Thyroid gland (tissue), 4 donors: ENCODE measurements at places on chromosomes 3 and 15. TPM values are rescaled to one million over a fixed set of nuclear protein-coding genes. Genes with fewer than 3 reads are reported as not detected.

GRCh38 chr15:33048255-33048654 is 146.3 kb downstream of the FMN1 start:
- no peak overlapping the region for H3K27ac ChIP-seq
- no peaks in the 10 kb centered on the region for H3K27me3 ChIP-seq
- no peaks in the 10 kb centered on the region for H3K36me3 ChIP-seq

DNA sequence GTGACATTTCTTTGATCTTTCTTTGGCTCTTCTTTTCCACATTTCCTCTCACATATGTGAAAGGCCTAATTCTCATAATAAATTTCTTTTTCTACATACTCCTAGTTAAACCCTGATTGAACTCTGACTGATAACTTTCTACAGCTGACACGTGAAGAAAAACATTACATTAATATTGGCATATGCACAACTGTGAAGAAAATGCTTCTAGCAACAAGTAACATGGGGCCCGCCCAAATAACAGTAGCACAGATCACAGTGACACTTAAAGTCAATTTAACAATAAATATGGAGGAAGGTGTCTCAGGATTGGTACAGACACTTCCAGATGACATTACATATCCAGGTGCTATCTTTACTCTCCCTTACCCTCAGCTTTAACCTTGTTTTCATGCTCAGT is 317.6 kb upstream of the ZNF385D start:
- no peaks in the 10 kb centered on the region for H3K27me3 ChIP-seq
- no peaks in the 10 kb centered on the region for H3K4me1 ChIP-seq
- H3K36me3 ChIP-seq, result no peaks in the 10 kb centered on the region

DNA sequence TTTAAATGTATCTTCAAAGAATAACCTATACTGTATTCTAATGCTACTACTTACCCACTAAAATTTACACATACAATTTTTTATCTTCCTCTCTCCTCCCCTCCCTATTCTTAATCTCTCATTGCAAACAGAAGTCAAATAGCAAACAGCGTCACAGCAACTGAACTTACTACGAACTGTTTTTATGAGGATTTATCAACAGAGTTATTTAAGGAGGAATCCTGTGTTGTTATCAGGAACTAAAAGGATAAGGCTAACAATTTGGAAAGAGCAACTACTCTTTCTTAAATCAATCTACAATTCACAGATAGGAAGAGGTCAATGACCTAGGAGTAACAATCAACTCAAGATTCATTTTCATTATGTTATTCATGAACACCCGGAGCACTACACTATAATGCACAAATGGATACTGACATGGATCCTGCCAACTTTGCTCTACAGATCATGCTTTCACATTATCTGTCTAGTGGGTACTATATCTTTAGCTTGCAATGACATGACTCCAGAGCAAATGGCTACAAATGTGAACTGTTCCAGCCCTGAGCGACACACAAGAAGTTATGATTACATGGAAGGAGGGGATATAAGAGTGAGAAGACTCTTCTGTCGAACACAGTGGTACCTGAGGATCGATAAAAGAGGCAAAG is 984 bp downstream of the FGF7 start:
- peak overlapping the region; percentile 59 for H3K27ac ChIP-seq
- H3K4me1 ChIP-seq, result peaks cover 12% of the 10 kb centered on the region
- peak overlapping the region; percentile 8 for H3K4me3 ChIP-seq
- no peaks in the 10 kb centered on the region for H3K27me3 ChIP-seq
- no peak for DNase-seq

The CGNL1 gene
- total RNA-seq, result 56.8 TPM

DNA sequence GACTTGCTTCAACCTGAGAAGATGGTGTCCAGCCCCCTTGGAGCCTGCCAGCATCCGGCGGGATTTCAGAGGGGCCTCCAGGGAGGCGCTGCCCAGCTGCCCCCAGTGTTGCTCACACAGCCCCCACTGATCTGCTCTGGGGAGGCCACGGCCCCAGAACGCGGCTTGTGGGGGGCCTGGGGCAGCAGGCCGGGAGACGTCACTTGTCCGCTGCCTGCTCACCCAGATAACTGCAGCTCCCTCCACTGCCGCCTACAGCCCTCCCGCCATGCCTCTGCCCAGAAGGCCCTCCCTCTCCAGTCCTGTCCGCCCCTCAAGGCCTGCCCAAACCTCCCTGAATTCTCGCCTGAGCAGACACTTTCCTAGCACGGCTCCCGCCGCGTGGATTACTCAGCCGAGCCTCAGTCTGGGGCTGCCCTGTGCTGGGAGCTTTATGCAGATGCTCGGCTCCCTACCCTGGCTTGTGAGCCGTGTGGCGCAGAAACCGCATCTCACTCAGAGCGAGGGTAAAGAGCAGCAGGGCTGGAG is 17.2 kb upstream of the ADIPOQ start:
- no peaks in the 10 kb centered on the region for H3K36me3 ChIP-seq
- H3K27me3 ChIP-seq, result peaks cover 27% of the 10 kb centered on the region
- no peak overlapping the region for H3K4me3 ChIP-seq
- no peak overlapping the region for H3K27ac ChIP-seq
- H3K4me1 ChIP-seq, result no peaks in the 10 kb centered on the region

DNA sequence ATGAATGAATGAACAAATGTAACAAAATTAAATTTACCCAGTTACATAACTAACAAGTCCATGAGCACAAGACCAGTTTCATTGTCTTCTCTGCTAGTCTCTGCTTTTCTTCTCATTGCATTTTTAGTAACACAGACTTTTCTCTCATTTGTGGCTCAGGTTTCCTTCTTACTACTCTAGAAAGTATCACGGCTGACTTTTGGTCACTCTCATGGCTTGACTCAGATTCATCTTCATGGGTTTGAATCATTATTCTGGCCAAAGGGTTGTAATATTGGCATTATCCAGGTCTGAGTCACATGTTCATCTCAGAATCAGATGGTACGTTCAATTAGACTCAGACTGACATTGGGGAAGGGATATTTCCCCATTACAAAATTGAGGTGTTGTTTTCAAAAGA is 121.5 kb upstream of the SATB1 start:
- H3K4me1 ChIP-seq, result no peaks in the 10 kb centered on the region
- H3K4me3 ChIP-seq, result no peak overlapping the region
- H3K27me3 ChIP-seq, result no peaks in the 10 kb centered on the region
- no peak overlapping the region for H3K27ac ChIP-seq

The PDZRN3 gene
- total RNA-seq, result 6.6 TPM

- no peaks in the 10 kb centered on the region for H3K36me3 ChIP-seq
- H3K4me3 ChIP-seq, result no peak overlapping the region
- no peak for DNase-seq
- H3K27ac ChIP-seq, result no peak overlapping the region
These were observed 14.7 kb downstream of the FHIT start for GRCh38 chr3:61236556-61236955.

DNA sequence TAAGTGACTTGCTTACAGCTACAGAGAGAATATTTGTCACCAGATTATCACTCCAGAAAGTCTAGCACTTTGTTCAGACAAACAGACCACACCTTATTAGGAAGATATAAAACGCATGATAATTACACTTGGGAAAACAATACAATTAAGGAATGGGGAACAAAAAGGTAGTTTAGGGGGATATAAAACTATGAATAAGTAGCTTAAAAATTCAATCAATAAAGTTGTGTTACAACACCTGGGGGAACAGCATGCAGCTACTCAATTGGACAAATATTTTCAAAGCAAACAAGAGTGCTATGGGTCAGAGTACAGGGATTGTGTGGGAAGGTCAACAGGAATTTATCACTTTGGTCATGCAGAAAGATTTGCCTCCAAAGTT is 15.1 kb downstream of the CLDN1 start:
- H3K36me3 ChIP-seq, result no peaks in the 10 kb centered on the region
- no peaks in the 10 kb centered on the region for H3K27me3 ChIP-seq
- H3K27ac ChIP-seq, result no peak overlapping the region

- no peaks in the 10 kb centered on the region for H3K36me3 ChIP-seq
- no peaks in the 10 kb centered on the region for H3K27me3 ChIP-seq
- H3K4me3 ChIP-seq, result no peak overlapping the region
- H3K4me1 ChIP-seq, result peaks cover 15% of the 10 kb centered on the region
- DNase-seq, result no peak
These were observed 86.6 kb upstream of the HES1 start for GRCh38 chr3:194049394-194049793.

The VPS39 gene
- total RNA-seq, result 82.1 TPM

The SEMA3G gene
- total RNA-seq, result 3.7 TPM

GRCh38 chr3:119969759-119970158 is 124.5 kb downstream of the GSK3B start:
- no peak overlapping the region for H3K27ac ChIP-seq
- no peak for DNase-seq
- H3K4me1 ChIP-seq, result no peaks in the 10 kb centered on the region
- no peaks in the 10 kb centered on the region for H3K27me3 ChIP-seq

GRCh38 chr3:10471054-10471688 is 34.2 kb downstream of the ATP2B2 start:
- H3K36me3 ChIP-seq, result no peaks in the 10 kb centered on the region
- H3K4me3 ChIP-seq, result no peak overlapping the region
- DNase-seq, result no peak
- H3K27ac ChIP-seq, result no peak overlapping the region

GRCh38 chr3:75049533-75049932 is 435.1 kb upstream of the CNTN3 start:
- no peaks in the 10 kb centered on the region for H3K36me3 ChIP-seq
- no peak overlapping the region for H3K27ac ChIP-seq
- DNase-seq, result no peak
- no peaks in the 10 kb centered on the region for H3K4me1 ChIP-seq
- no peak overlapping the region for H3K4me3 ChIP-seq

GRCh38 chr3:177781686-177782161 is 584.4 kb upstream of the TBL1XR1 start:
- H3K27ac ChIP-seq, result peak overlapping the region; percentile 34
- H3K4me3 ChIP-seq, result no peak overlapping the region
- no peaks in the 10 kb centered on the region for H3K36me3 ChIP-seq
- H3K27me3 ChIP-seq, result no peaks in the 10 kb centered on the region
- peaks cover 20% of the 10 kb centered on the region for H3K4me1 ChIP-seq
- DNase-seq, result peak; percentile 13

DNA sequence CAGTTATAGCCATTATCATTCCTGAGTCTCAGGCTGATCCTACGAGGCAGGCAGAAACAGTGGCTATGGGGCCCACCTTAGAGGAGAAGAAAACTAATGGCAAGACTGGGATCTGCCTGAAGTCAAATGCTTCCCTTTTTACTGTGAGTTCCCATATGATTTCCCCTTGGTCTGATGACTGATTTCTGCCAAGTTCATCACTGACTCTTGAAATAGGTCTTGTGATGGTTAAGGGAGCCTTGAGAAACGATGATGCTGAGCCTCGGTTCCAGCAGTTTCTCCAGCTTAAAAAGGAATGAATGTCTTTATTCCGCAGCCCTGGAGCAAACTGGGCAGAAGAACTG is 29.4 kb upstream of the LDHAL6B start:
- DNase-seq, result no peak
- no peaks in the 10 kb centered on the region for H3K4me1 ChIP-seq
- H3K27me3 ChIP-seq, result no peaks in the 10 kb centered on the region
- no peak overlapping the region for H3K27ac ChIP-seq

GRCh38 chr3:27535809-27536392 is 51.7 kb upstream of the SLC4A7 start:
- no peaks in the 10 kb centered on the region for H3K27me3 ChIP-seq
- DNase-seq, result no peak
- H3K4me3 ChIP-seq, result no peak overlapping the region
- no peaks in the 10 kb centered on the region for H3K36me3 ChIP-seq
- no peak overlapping the region for H3K27ac ChIP-seq

- H3K36me3 ChIP-seq, result peaks cover 11% of the 10 kb centered on the region
- H3K4me1 ChIP-seq, result no peaks in the 10 kb centered on the region
- no peaks in the 10 kb centered on the region for H3K27me3 ChIP-seq
- no peak for DNase-seq
- H3K27ac ChIP-seq, result no peak overlapping the region
- H3K4me3 ChIP-seq, result no peak overlapping the region
These were observed 187.7 kb downstream of the ITPR1 start for GRCh38 chr3:4680871-4681300.

- no peaks in the 10 kb centered on the region for H3K27me3 ChIP-seq
- H3K4me3 ChIP-seq, result no peak overlapping the region
- no peaks in the 10 kb centered on the region for H3K36me3 ChIP-seq
- no peaks in the 10 kb centered on the region for H3K4me1 ChIP-seq
- DNase-seq, result peak; percentile 23
These were observed 103.3 kb upstream of the PRTG start for GRCh38 chr15:55846116-55846707.

GRCh38 chr3:39671600-39671999 is 137.8 kb upstream of the MYRIP start:
- H3K4me1 ChIP-seq, result no peaks in the 10 kb centered on the region
- no peaks in the 10 kb centered on the region for H3K27me3 ChIP-seq
- no peaks in the 10 kb centered on the region for H3K36me3 ChIP-seq
- H3K27ac ChIP-seq, result no peak overlapping the region
- no peak overlapping the region for H3K4me3 ChIP-seq

GRCh38 chr15:33782966-33783365 is 185.3 kb upstream of the CHRM5 start:
- no peak overlapping the region for H3K4me3 ChIP-seq
- H3K36me3 ChIP-seq, result no peaks in the 10 kb centered on the region
- H3K27ac ChIP-seq, result no peak overlapping the region
- peaks cover 11% of the 10 kb centered on the region for H3K4me1 ChIP-seq
- H3K27me3 ChIP-seq, result no peaks in the 10 kb centered on the region

GRCh38 chr3:37770938-37771918 is 90.5 kb upstream of the CTDSPL start:
- peak; percentile 32 for DNase-seq
- H3K27ac ChIP-seq, result peak overlapping the region; percentile 88
- H3K27me3 ChIP-seq, result no peaks in the 10 kb centered on the region
- no peak overlapping the region for H3K4me3 ChIP-seq
- no peaks in the 10 kb centered on the region for H3K36me3 ChIP-seq
- peaks cover 57% of the 10 kb centered on the region for H3K4me1 ChIP-seq

GRCh38 chr3:170529346-170529745 is 56.5 kb downstream of the SLC7A14 start:
- H3K36me3 ChIP-seq, result no peaks in the 10 kb centered on the region
- no peak overlapping the region for H3K4me3 ChIP-seq
- no peaks in the 10 kb centered on the region for H3K27me3 ChIP-seq
- H3K27ac ChIP-seq, result no peak overlapping the region
- no peaks in the 10 kb centered on the region for H3K4me1 ChIP-seq

DNA sequence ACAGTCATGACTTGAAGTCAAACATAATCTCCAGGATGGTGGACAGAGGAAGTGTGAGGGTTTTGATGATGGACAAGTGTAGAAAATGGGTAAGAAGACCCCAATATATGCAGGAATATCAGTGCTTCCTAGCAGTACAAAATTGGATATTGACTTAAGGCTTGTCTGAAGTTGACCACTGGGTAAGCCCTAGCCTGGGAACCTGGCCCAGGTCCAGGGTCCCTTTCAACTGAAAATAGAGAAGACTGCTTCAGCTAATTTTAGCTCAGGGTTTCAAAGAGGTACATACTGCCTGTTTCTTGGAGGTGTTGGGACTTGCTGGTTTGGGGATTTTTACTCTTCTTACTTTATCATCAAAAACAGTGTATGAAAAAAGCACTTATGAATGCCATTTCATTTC is 4.7 kb downstream of the NR1D2 start:
- DNase-seq, result peak; percentile 92
- no peaks in the 10 kb centered on the region for H3K27me3 ChIP-seq
- H3K4me1 ChIP-seq, result peaks cover 71% of the 10 kb centered on the region

The ROPN1 gene
- not detected for total RNA-seq

The DUOXA2 gene
- 32.5 TPM for total RNA-seq

The POTEB gene
- total RNA-seq, result not detected

The SCG3 gene
- total RNA-seq, result 0.67 TPM

GRCh38 chr3:150097588-150097890 is 126.8 kb upstream of the PFN2 start:
- no peaks in the 10 kb centered on the region for H3K36me3 ChIP-seq
- no peak overlapping the region for H3K4me3 ChIP-seq
- no peak for DNase-seq
- no peaks in the 10 kb centered on the region for H3K27me3 ChIP-seq
- H3K27ac ChIP-seq, result no peak overlapping the region

GRCh38 chr3:136783708-136784191 is 31.6 kb upstream of the STAG1 start:
- peak; percentile 34 for DNase-seq
- H3K27me3 ChIP-seq, result no peaks in the 10 kb centered on the region
- H3K36me3 ChIP-seq, result no peaks in the 10 kb centered on the region
- no peak overlapping the region for H3K4me3 ChIP-seq
- peaks cover 28% of the 10 kb centered on the region for H3K4me1 ChIP-seq
- H3K27ac ChIP-seq, result no peak overlapping the region
